ENCODE measurements at places on chromosomes 3 and 15.

- no peak for DNase-seq
Measured at GRCh38 chr3:98596541-98597500, 3.4 kb upstream of the CPOX start.

GRCh38 chr3:179933080-179933479 is 103.7 kb downstream of the PEX5L start:
- DNase-seq = no peak

DNA sequence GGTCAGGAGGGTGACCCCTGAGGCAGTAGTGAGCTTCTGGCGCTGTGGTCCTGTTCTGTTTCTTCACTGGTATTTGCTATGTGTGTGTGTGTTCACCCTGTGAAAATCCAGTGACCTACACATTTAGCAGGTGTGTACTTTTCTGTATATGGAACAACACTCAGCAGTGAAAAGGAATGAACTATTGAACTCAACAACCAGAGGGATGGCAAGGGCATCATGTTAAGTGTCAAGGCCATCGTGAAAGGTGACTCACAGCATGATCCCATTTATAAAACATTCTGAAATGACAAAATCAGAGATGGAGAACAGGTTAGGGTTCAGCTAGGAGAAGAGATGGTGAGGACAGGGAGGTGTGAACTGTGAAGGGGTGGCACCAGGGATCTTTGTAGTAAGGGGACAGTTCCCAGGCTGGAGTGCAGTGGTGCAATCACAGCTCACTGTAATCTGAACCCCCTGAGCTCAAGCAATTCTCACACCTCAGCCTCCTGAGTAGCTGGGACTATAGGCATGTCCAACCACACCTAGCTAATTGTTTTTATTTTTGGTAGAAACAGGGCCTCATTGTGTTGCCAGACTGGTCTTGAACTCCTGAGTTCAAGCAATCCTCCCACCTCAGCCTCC is 10.0 kb upstream of the RAB43 start:
- no peak for DNase-seq

DNA sequence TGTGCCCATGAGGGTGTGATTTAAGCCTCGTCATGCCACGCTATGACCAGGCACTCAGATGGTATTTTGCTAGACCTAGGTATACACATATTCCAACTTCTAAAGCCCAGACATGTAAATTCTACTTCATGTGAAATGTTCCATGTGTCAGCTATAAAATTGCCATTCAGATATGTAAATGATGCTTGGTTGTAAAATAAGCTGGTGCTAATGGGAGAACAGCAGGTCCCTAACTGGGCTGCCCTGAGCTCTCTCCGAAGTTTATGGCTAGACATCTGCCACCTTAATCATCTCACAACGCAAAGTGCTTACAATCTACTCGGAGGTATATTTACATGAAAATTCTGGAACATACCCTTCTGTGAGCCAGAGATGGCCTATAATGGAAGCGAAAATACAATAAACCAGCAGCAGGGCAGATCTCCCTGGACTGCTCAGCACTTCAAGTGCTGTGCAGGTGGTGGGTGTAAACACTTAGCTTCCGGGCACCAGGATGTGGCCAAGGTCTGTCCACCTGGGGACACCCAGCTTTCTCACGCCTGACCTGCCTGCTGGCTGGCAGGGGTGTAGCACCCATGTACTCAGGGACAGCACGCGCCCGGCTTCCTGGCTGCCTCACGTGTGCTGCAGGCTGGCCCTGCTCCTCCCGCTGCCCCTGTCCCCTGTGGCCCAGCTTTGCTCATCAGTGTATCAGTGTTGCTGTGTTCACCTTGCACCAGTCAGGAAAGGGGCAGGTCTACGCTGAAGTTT is 82.0 kb downstream of the CHDH start:
- no peak for DNase-seq

GRCh38 chr15:93245661-93246042 is 156.6 kb upstream of the RGMA start:
- DNase-seq = no peak

DNA sequence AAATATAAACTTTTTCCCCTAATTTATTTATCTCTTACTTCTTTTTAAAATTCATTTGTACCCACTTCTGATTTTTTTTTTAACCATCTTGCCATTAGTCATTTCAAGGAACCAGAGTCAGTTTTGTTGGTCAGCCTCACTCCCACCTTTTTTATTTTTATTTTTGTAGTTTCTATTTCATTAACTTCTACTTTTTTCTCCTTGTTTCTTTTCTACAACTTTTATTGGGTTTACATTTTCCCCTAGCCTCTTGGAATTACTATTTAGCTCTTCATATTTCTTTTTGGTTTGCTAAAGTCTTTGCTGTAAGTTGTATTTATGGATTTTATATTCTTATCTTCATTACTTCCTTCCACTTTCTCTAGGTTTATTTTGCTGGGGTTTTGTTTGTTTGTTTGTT is 13.7 kb upstream of the VEPH1 start:
- no peak for DNase-seq

DNA sequence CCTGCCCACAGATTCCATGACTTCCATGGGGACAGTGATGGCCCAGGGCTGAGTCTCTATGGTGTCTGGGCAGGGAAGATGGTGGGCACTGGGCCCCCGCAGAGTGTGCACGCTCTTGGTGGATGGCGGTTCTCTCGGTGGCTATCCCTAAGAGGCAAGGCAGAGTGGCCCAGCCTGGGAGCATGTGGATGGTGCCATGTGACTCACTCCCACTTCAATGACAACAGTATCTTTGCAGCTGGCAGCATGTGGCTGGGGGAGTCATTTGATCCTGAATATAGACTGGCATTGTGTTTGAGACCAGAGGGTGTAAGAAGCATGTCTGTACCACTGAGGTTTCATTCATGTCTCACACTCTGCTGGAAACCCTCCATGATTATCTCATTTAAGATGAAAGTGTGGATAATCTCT is 101.2 kb downstream of the CORO2B start:
- no peak for DNase-seq

DNA sequence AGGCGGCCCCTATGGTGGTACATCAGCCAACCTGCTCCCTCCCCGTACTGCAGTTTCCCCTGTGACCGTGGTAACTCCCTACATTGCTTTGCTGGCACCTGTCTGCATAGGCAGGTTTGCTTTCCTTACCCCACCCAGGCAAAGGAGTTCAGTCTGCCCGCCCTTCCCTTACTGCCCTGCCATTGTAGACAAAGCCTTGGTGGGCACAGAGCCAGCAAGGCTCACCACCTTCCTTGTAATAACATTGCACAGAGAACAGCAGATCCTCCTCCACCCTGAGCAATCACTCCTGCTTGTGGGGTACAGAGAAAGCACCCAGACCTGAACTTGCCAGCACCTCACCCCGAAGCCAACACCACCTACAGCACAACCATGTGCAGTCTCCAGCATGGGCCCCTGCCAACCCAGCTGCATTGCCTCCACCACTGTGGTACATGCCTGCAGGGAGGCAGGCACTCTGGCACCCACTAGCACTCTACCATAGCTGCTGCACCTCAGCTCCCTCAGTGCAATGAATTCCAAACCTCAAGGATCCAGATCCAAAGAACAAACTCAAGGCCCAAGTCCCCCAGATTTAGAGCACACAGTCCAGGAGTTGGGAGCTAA is 192.7 kb upstream of the KCNMB2 start:
- peak; percentile 59 for DNase-seq

- DNase-seq = no peak
Measured at GRCh38 chr3:74539876-74540275, 74.6 kb downstream of the CNTN3 start.

DNA sequence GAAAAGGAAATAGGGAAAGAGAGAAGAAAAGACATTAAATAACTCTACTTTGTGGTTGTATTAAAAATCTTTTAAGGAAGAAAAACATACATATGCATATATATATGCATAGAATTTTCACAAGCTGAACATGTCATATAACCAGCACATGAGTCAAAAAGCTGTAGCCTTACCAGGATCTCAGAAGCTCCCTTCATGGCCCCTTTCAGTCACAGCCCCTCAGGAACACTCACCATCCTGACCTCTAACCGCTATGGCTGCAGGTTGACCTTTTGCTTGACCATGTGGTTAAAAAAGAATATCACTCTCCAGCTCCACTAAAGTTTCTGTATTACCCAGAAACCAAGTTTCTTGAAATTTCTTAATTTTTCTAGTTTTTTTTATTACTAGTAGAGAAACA is 103.4 kb downstream of the CHST2 start:
- no peak for DNase-seq

DNA sequence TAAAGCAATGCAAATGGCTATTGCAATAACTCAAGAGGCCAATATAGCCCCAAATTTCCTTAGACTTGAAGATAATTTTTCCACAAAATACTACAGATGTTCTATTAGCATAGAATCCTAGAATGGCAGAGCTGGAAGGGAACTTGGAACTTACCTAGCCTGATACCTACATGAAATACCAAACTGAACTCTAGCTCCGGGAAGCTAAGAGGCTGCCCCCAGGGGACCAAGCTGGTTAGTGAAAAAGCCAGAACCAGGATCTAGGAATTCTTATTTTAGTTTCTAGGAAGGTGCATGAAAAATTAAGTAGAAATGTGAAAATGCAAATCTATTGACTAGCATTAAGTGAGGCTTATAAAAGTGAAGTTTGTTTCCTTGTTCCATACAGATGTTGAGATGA is 256.0 kb upstream of the CBLB start:
- no peak for DNase-seq

DNA sequence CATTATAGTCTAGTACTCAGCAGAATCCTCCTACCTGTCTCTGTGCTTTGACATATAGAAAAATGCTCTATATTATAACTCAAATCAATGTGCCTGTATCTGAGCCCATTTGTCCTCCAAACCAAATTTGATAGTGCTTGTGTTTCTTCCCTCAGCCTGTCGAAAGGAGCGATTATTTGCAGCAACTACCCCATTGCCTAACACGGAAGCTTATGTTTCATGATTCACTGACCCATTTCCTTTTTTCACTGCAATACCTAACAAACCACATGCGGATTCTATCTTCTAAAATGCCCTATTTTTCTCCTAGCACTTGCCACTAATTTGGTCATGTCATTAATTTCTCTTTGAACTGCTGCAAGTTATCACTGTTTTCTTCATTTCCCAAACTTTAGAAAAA is 1220.6 kb upstream of the CADM2 start:
- DNase-seq = no peak

DNA sequence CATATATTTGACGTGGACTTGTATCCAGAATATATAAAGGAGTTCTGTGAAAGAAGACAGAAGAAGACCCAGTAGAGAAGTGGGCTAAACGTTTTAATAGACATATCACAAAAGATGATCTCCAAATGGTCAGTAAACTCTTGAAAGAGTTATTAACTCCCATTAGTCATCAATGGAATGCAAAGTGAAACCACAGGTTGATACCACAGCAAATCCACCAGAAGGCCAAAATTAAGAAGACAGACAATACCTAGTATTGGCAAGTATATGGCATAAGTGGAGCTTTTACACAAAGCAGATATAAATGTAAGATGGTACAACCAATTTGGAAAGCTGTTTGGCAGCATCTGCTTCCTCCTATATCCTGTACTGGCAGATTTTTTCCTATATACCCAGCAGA is 6.0 kb downstream of the SPATA16 start:
- no peak for DNase-seq

DNA sequence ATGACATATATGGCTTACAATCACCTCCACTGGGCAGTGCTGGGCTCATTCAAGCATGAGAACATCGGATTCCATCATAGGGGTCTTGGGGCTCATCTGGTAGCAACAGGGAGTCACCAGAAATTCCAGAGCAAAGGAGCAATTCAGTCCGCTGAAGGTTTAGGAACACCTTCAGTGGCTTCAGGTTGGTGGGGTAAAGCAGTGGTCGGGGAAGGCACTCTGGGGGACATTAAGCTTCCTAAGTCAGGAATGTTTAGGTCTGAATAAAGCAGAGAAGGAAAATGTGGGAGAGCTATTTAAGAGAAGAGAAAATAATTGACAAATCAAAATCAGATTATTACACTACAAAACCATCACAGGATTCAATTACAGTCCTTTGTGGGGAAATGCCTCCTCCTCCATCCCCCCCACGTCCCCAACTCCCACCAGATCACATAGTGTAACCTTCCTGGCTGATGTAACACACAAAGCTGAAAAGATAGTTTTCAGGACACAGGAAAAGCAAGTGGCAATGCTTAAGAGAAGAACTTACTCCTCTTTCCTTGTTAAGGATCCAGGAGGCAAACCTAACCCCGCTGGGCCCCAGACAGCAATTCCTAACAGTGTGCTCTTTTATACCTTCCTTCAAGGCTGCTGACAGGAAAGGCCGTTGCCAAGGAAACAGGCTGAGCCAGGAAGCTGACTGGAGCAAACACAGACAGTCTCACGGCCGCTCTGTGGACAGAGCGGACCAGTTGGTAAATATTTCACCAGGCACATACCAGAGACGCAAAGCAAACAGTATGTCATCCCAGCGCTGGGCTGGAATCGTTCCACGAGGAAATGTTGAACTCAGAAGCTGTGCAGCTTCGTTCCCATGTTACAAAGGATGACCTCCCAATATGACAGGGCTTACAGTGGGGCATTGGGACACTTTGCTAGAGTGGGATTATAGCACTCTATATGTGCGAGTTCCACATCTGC is 57.5 kb upstream of the LMCD1 start:
- DNase-seq = peak; percentile 96

DNA sequence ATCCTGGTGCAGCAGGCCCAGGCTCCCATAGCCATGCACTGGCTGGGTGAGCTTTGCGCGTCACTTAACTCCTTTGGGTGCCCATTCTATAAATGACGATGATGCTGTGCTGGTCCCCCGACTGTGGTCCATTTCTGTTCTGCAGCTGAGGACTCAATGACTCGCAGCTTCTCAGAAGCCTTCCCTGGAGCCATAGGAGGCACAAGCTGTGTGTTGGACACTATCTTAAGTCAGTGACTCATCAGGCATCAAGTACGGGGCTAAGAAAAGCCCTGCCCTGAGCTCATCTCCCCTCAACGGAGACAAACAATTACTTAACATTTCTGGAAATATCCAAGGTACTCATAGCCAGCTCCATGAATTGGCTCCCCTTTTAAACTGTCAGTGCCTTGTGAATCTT is 13.8 kb upstream of the MUSTN1 start:
- no peak for DNase-seq

GRCh38 chr15:76289582-76289981 is 21.7 kb downstream of the ETFA start:
- DNase-seq = no peak

DNA sequence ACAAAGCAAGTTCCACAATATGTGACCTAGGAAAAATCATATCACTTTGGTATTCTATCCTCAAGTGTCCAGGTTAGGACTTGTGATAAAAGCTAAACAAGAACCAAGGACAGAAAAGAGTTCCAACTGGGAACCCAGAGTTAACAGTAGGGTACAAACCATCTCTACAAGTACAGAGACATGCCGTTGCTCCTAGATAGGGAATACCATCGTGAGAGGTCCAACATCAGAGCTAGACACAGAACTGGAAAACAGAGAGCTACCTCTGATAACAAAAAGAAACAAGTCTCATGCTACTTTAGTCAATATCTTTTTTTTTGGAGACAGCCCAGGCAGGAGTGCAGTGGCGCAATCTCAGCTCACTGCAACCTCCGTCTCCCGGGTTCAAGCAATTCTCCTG is 37.8 kb downstream of the SMARCC1 start:
- DNase-seq = no peak

GRCh38 chr3:42262525-42262924 is 3.5 kb downstream of the CCK start:
- DNase-seq = peak; percentile 97
